Stimulated activated CD4-positive, alpha-beta T cell treated with anti-CD3 and anti-CD28 coated beads, TNF-alpha, amount 100 ng/mL, for 4 hours (primary cell): ENCODE measurements at places on chromosomes 1 and 21.

- DNase-seq, result no peak
These were observed 9.2 kb downstream of the TP53BP2 start for GRCh38 chr1:223836586-223836985.

GRCh38 chr1:25854554-25854953 lies 4.7 kb downstream of the AUNIP start:
- no peak for DNase-seq

DNA sequence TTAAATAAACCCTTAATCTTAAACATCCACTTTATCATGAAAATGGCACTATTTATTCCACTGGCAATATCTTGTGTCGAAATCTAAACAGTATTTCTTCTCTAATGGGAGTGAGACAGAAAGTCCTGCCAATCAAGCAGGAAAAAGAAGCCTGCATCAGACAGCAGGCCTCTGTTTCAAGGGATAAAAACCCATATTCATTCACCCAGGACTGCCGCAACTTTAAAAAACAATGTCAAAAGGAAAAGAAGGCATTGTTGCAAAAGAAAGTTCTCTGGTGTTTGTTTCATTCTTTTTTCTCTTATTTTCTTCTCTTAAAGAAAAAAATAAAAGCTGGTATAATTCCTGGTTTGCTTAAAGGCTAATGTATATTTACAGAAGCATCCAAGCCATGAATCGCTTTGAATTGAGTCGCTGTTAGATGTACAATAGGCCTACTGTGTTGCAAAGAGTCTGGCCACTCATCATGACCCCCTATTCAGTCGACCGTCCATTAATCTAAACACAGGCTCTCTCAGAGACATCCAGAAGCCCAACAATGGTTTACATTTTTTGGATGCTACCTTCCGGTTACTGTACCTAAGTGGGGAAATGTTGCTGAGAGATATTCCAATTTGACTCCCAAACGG lies 48.7 kb upstream of the ZC3H11B start:
- DNase-seq, result no peak

GRCh38 chr1:38009841-38010180 lies 2.7 kb upstream of the UTP11 start:
- no peak for DNase-seq

- no peak for DNase-seq
These were observed 71.8 kb downstream of the DISP3 start for GRCh38 chr1:11550664-11551283.

- no peak for DNase-seq
These were observed 167.6 kb upstream of the ESRRG start for GRCh38 chr1:216890871-216891270.

DNA sequence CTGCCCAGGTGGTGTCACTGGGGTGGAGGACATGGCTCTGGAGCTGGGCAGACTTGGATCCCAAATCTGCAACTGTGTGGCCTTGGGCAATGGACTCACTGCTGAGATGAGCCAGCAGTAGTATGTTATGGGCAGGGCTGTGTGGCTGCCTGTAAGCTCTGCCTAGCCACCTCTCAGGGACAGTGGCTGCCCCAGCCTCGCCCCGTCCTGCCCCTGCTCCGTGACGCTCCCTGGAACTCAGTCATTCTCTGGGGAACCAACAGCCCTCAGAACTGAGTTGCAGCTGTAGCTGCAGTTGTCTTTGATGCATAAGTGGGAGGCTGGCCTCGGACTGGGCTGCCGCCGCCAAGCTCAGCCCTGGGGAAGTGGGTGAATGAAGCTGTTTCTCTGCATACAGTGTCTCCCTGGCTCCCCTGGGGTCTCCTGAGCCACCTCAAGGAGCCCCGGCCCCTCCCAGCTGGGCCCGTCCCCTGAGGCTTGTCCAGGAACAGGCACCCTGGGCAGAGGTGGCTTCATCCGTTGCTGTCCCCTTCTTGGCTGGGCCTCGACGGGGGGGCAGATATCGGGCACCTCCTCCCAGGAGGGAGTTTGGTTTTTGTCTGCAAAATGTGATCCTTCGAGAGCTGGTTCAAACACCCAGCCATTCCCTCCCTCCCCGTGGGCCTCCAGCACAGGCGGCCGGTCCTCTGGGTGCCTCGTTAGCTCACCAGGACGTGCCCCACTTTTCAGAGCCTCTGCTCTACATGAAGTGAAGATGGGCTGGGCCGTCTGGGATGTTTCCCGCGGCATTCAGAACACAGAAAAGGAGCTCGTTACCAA lies 26.2 kb upstream of the PLCH2 start:
- no peak for DNase-seq

GRCh38 chr1:243293941-243294722 lies 38.3 kb downstream of the SDCCAG8 start:
- DNase-seq, result no peak

DNA sequence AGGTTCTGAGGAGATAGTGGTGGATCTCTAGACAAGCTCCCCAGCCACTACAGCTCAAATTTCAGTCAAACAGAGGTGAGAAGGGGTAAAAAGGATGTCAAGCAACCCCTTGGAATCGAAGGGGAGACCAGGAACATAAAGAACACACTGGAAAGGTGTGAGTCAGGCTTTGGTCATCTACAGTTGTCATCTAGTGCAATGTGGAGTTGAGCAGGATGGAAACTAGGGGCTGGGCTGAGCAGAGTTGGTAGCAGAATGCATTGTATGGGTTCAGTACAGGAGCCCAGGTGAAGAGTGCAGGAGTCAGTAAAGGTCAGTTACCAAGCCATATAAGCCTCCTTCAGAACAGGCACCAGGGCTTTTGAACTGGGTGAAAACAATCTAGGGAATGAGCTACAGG lies 52.7 kb upstream of the VAV3 start:
- no peak for DNase-seq

- no peak for DNase-seq
These were observed 52.5 kb upstream of the RIPK4 start for GRCh38 chr21:41819236-41819855.

DNA sequence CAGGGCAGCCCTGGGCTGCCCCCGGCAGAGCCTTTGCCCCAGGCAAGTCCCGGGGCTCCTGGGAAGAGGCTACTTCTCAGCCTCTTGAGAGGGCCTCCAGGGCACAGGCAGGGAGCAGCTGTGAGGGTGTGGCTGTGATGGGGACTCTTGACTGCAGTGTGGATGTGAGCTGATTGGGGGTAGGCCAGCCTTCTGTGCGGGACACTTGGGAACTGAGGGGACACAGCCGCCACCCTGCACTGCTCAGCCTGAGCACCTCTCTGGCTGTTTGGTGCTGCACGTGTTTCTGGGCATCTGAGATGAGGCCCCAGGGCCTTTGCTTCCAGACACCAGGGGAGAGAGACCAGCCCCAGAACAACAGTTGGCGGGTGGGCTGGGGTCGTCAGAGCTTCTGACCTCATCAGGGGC lies 62.1 kb downstream of the SKI start:
- no peak for DNase-seq

- no peak for DNase-seq
These were observed 623.4 kb upstream of the ADAMTS5 start for GRCh38 chr21:27590271-27590670.

GRCh38 chr1:156073740-156074139 lies 8.5 kb downstream of the MEX3A start:
- no peak for DNase-seq

GRCh38 chr1:147473733-147474049 lies 67.6 kb upstream of the BCL9 start:
- no peak for DNase-seq

DNA sequence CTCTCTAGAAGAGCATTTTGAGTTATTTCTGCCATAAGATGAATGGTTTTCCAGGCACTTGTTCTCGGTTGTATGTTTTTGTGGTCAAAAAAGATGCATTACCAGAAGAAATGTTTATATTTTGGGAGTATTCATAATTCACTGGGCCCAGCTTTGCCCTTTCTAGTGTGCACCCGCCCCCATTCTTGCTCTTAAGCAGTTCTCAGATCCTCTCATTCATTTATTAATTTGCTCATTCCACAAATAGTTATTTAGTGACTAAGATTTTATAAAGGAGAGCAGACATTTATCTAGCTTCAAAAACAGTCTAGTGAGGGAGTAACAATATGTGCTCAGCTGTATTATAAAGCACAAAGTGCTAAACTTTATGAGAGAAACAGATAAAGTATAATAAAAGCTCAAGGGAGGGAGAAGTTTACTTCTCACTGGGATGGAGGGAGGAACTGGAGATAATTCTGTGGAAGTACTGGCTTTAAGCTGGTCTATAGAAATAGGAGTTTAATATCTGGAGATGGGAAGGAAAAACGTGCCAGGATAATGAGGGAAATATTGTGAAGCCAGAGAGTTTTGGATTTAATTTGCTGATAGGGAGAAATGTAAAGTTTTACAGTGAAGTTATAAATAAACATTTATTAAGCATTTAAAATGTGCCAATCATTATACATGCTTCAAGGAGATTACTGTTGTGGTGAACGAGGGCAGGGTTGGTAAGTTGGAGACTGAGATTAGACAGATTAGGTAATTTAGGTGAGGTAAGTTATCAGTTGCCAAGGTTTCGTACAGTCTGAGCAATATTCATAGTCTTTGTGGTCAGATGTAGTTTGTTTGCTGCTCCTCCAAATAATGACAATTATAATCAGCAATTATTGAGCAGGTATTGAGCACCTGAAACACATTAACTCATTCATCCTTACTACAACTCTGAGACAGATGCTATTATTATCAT lies 9.1 kb upstream of the MACF1 start:
- DNase-seq, result no peak

- no peak for DNase-seq
These were observed 11.3 kb downstream of the TMEM63A start for GRCh38 chr1:225870911-225871310.

GRCh38 chr1:157315544-157315943 lies 177.3 kb upstream of the ETV3 start:
- DNase-seq, result no peak

DNA sequence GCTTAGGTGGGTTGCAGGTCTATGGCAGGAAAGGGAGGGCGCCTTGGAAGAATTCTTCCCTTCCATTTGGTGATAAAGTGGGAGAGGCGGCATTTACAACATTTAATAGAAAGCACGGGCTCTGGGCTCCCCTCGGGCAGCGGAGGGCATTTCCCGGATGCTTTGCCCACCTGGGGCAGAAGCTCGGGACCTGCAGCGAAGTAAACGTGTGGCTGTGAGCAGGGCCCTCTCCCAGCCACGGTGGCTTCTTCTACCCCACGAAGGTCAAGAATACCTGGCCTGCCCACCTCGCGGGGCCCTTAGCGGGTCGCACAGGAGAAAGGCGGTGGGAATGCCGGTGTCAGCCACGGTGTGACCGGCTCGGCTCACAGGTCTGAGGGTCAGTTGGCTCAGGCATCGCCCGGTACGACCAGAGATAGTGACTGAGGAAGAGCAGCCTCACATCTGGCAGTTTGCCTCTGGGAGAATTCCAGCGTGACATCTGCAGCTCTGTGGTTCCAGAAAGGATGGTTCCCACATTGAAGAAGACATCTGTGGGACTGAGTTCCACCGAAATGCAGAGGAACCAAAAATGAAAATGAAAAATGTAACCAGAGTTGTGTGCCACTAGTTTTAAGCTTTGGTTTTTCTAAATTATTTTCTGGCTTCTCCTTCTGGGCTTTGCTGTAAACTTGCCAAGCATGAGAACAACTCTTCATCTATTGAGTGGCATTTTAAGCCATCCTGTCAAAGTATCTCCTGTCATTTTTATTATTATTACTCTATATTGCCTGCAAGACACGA lies 720 bp upstream of the F3 start:
- no peak for DNase-seq

- DNase-seq, result no peak
These were observed 49.0 kb upstream of the KCNJ6 start for GRCh38 chr21:37965088-37965805.

DNA sequence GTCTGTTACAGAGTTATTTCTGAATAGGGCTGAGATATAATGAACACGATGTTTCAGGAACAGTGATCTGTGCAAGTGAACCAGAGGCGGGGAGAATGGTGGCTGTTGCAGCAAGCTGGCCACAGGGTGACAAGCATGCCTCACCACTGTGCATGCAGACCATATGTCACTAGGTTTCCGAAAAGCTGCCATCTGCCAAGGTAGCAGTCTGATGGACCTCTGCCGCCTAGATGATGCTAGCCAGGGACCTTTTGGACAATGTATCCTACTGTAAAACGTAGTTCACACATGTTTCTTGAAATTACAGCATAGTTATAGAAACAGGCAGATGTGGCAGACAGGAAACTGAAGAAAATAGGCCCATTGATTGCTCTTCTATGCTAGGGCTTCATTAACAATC lies 204.2 kb upstream of the RRP15 start:
- DNase-seq, result no peak

GRCh38 chr21:27581168-27581567 lies 614.3 kb upstream of the ADAMTS5 start:
- no peak for DNase-seq

- DNase-seq, result no peak
These were observed 80.7 kb downstream of the VWA5B1 start for GRCh38 chr1:20371411-20371810.

- DNase-seq, result no peak
These were observed 687 bp upstream of the ERI3 start for GRCh38 chr1:44355582-44356305.

GRCh38 chr1:217627431-217627830 lies 3.5 kb downstream of the GPATCH2 start:
- no peak for DNase-seq

DNA sequence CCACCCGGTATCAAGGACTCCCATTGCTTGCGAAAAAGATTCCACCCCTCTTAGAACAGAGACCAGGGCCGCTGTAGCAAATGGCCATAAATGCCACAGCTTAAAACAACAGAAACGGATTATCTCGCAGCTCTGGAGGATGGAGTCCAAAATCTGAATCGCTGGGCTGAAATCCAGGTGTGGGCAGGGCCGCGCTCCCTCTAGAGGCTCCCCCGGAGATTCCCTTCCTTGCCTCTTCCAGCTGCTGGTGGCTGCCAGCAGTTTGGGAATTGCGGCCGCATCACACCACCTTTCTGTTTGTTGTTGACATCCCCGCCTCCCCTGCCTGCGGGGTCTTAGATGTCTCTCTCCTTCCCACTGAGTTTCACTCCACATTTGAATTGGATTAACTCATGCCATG lies 15.6 kb downstream of the PDE9A start:
- no peak for DNase-seq

GRCh38 chr1:11842154-11843041 lies 5.2 kb downstream of the NPPA start:
- no peak for DNase-seq

DNA sequence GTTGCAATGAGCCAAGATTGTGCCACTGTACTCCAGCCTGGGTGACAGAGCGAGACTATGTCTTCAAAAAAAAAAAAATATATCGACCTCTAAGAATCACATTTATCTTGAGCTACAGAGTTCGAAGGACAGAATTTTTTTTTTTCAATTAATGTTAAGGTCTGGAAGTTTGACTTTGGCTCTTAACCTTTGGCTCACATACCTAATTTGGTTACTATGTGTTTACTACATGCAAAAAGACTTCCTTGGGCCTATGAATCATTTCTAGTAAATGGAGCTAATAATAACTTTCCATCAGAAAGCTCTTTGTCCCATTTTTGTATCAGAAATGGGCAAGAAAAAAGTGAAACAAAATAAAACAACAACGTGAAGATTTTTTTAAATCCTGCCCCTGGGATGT lies 351.2 kb downstream of the SMYD3 start:
- DNase-seq, result no peak
